ENCODE measurements at places on chromosomes 2 and 18.

- no peak for DNase-seq
Observed at GRCh38 chr2:236793023-236794011, 223.7 kb downstream of the ACKR3 start.

GRCh38 chr2:140376686-140377085, 1596.5 kb upstream of the NXPH2 start:
- no peak for DNase-seq

DNA sequence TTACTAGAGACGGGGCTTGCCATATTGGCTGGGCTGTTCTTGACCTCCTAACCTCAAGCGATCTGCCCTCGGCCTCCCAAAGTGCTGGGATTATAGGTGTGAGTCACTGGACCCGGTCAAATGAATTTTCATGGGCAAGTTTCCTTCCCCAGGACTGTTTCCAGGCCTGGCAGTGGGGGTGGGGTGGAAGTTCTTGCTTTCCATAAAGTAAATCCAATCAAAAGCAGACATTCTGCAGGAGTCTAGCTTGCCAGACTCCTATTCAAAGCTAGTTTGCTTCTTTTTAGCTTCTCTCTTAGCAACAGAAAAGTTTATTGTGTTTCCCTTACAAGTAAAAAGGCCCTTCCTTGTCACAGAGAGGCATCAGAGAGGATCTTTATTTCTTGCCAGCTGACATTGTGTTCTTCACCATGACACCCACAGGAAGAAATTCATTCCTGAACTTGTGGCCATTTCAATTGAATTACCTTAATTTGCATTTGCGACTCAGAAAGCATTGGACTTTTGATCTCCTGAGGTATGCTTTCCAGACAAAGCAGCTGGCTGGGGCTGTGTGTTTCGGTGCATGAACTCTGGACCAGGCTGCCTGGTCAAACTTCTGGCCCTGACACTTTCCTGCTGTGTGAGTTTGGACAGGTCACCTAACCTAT, 37.9 kb downstream of the LYPD1 start:
- no peak for DNase-seq

DNA sequence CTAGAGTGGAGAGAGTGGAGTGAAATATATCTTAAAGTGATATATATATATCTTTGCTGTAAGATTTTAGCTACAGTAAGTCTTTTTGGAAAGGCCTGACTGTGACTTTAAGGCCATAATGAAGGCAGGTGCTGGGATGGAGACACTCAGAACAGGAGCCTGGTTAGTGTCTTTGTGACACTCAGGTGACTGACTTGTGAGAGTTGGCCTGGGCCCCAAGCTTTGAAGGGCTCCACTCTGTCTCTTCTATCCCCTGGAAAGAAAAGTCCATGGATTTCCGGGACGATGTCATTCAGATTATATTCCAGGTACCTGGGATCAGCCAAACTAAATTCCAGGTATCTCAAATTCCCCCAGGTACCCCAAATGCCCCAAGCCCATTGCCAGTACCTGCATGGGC, 276.6 kb downstream of the PDE11A start:
- DNase-seq: no peak

- DNase-seq: peak; percentile 50
Observed at GRCh38 chr2:195533771-195534642, 123.0 kb upstream of the SLC39A10 start.

DNA sequence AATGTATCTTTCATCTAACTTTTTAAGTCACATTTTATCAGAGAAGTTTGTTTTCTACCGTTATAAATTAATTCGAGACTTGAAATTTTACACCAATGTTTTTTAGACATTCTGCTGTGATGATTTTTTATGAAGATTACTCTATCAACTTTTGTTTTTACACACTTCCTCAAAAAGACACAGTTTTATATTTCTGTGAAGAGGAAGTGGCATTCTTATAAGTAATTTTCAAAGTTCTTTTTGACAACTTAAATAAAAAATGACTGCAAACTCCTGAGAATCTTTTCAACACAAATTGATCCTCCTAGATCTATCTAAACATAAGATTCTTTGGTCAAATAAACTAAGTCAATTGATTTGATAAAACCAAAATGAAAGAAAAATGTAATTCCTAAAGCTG, 13.7 kb downstream of the ANKRD44 start:
- no peak for DNase-seq

- DNase-seq: no peak
Observed at GRCh38 chr2:19643117-19643518, 258.7 kb downstream of the TTC32 start.

DNA sequence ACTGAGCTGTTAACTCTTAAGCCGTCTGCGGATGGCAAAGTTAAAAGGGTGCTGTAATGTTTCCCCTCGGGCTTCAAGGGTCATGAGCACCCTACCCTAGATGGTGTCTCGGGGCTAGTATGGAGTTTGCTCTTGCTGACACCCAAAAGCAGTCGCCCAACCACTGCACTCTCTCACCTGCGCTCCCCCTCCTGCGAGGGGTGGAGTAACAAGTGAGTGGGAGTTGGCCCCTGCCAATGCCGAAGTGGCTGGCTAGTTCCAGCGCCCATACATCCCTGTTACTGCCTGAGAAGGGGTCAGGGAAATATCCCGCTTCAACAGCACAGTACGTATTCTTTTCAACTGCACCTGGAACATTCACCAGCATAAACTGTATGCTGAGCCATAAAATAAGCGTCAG, 47.5 kb downstream of the FAM117B start:
- no peak for DNase-seq
